ENCODE measurements at places on chromosomes 1 and 21. TPM values are rescaled to one million over a fixed set of nuclear protein-coding genes. Genes with fewer than 3 reads are reported as not detected.
A peak's percentile ranks its signal among the peaks of the same experiment; 100 is the strongest.

GRCh38 chr1:220983877-220984635 lies 104.8 kb downstream of the HLX start:
- H3K27ac ChIP-seq, result no peak overlapping the region
- no peak overlapping the region for H3K4me3 ChIP-seq
- DNase-seq, result no peak

- H3K4me3 ChIP-seq, result no peak overlapping the region
- peaks cover 11% of the 10 kb centered on the region for H3K36me3 ChIP-seq
- H3K27ac ChIP-seq, result no peak overlapping the region
- DNase-seq, result no peak
- no peaks in the 10 kb centered on the region for H3K4me1 ChIP-seq
Measured at GRCh38 chr1:180040034-180040433, 85.4 kb downstream of the CEP350 start.

DNA sequence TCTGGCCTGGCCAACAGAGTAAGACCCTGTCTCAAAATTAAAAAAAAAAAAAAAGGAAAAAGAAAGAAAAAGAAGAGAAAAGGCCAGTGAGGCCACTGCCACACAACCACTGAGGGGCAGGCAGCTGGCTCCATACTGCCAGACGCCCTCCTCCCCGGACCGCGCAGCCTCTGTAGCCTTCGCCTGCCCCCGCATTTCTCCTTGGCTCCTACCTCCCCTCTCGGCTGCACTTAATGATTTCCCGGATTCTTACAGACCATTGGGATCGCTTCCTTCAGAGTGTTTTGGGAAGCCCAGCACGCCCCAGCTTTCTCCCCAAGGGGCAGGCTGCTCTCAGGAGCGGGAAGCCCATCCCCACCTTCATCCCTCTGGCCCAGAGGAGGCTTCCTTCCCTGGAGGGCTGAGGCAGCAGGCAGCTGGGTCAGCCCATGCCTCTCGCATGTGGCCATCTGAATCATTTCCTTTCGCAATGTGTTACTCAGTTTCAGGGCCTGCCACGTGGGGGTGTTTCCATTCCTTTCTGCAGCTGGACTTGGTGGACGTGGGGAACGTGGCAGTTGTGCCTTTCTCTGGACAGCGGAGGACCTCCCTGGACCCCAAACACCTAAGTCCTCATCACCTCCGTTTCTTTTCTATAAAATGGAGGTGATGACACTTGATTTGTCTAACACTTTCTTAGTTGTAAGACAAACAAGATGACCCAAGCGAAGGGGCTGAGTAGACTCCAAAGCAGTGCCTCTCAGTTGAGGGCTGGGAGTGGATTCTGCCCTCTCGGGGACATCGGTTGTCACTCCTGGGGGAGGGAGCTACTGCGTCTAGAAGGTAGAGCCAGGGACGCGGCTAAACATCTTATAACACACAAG lies 2.3 kb downstream of the SLC2A5 start:
- H3K4me3 ChIP-seq, result no peak overlapping the region
- peak; percentile 85 for DNase-seq
- peaks cover 32% of the 10 kb centered on the region for H3K4me1 ChIP-seq
- peak overlapping the region; percentile 5 for H3K27ac ChIP-seq
- H3K27me3 ChIP-seq, result no peaks in the 10 kb centered on the region
- H3K36me3 ChIP-seq, result no peaks in the 10 kb centered on the region

- peaks cover 18% of the 10 kb centered on the region for H3K36me3 ChIP-seq
- H3K4me1 ChIP-seq, result peaks cover 14% of the 10 kb centered on the region
- peak; percentile 15 for DNase-seq
Measured at GRCh38 chr1:6523566-6523965, 30.7 kb downstream of the NOL9 start.

Gene NUCKS1
- 109 TPM for total RNA-seq

Data from lung (tissue), 17 donors.